ENCODE measurements at places on chromosomes 7 and 10.

DNA sequence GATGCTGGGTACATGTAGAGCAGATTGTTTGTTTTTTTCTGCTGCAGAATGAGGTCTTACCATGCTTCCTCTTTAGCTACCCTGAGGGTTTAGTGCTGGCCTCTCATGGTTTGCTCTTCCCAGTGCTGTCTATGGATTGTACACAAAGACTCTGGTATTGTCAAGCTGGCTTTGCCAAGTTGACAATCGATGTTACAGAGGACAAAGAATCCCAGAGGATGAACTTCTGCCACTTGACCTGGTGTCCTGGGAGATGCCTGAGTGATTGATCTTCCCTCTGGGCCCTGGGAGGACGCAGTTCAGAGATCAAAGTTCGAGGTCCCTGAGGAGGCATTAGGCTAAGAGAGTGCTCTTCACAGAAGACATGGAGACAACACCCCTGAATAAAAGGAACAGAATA, 865.4 kb downstream of the CCSER2 start:
- DNase-seq, result no peak

DNA sequence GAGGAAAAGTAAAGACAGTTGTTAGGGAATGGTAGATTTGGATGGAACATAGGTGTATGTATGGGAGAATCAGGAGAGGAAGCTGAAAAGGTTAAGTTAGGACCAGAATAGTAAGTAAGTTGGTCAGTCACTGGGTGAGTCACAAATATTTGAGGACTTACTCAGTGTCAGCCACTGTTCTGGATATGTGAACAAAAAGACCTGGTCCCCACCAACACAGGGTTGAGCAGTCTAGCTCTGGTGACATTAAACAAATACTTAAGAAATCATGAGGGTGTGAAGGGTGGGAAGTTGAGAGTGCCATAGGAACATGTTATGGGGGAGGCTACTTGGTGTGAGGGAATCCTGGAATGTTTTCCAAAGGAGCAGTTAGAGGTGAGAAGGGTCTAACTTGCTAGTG, 246.9 kb downstream of the PTEN start:
- DNase-seq, result no peak

DNA sequence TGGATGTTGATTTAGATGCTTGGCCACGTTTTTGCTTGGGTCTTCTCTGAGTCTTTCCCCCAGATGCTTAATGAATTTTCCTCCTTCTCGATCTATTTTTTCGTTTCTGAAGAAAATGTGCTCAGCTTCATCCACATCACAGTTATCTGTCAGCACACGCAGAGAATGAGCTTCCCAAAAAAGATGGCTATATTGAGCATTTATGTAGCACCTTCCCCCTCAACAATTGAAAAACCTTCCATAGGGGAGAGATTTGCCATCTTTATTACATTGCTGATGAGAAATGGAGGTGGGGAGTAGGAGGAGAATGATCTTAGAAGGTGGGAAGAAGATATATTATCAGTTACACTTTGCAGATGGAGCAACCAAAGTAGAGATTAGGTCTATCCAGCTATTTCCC, 228.1 kb upstream of the PHYHIPL start:
- no peak for DNase-seq

GRCh38 chr10:12980102-12980661, 21.3 kb downstream of the CCDC3 start:
- no peak for DNase-seq

GRCh38 chr7:117277576-117277975, 45.3 kb downstream of the WNT2 start:
- no peak for DNase-seq

DNA sequence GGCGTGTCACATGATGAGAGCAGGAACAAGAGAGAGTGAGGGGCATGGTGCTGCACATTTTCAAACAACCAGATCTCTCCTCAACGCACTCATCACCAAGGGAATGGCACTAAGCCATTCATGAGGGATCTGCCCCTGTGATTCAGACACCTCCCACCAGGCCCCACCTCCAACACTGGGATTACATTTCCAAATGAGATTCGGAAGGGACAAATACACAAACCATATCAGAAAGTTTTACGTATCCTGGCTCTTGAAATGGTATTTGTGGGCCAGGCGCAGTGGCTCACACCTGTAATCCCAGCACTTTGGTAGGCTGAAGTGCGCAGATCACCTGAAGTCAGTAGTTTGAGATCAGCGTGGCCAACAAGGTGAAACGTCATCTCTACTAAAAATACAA, 189.4 kb downstream of the PLXDC2 start:
- DNase-seq, result no peak

- DNase-seq, result no peak
Observed at GRCh38 chr10:130875897-130876472, 435.5 kb downstream of the TCERG1L start.

GRCh38 chr7:19249281-19249680, 104.1 kb upstream of the FERD3L start:
- no peak for DNase-seq

- DNase-seq, result no peak
Observed at GRCh38 chr7:9029681-9030530, 596.5 kb downstream of the NXPH1 start.

GRCh38 chr7:1289666-1290025, 57.0 kb downstream of the UNCX start:
- no peak for DNase-seq

GRCh38 chr7:130821864-130822263, 87.9 kb upstream of the KLF14 start:
- no peak for DNase-seq

DNA sequence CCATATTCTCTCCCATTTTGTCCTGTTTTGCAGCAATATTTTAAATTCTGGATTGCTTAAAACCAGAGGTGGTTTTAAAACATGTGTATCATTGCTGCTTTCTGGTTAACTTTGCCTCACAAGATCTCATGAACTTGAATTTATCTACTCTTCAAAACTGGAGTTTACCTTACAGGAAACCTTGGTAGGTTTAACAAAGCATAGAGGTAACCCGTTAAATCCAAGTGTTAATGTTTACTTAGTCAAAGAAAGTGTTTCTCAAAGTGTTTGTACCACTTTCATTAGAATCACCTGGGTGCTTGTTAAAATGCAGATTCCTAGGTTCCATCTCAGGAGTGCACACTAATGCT, 44.0 kb upstream of the VDAC2 start:
- DNase-seq, result no peak

DNA sequence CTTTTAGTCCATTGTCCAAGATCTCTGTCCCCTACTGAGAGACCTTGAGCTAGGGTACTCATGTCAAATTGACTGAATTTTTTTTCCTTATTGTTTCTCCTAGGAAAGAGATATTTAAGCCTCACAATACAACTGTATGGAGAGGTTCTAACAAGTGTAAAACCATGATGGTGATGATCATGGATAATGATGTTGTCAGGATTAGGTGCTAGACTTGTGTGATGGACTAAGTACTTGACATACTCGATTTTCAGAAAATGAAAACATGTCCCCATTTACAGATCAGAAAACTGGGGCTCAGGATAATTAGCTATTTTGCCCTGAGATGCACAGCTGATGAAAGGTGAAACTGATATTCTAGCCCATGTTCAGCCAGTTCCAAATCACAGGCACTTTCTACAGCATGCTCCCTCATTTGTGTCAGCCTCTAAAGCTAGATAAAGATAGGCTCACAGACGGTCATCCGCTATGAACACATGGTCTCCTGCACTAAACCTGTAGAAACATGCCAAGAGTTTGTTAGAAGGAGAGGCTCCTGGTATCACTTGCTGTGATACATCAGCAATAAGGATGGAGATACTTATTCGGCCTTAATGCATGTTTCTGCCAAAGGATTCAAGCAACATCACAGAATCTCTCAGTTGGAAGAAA, 67.6 kb downstream of the CREB3L2 start:
- DNase-seq, result no peak

DNA sequence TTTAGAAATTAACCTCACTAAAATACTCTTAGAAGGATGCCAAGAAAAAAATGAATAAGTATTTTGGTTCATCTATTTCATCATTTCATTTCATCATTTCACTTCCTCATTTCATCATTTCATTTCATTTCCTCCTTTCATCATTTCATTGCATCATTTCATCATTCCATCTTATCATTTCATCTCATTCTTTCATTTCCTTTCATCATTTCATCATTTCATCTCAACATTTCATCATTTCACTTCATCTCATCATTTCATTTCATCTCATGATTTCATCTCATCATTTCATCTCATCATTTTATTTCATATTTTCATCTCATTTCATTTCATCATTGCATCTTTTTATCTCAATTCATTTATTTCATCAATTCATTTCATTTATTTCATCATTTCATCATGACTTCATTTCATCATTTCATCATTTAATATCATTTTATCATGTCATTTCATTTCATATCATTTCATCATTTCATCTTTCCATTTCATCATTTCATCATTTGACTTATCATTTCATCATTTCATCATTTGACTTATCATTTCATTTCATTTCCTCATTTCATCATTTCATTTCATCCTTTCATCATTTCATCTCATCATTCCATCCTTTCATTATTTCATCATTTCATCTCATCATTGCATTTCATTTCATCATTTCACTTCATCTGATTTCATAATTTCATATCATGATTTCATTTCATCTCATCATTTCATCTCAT, 129.9 kb downstream of the ZNF92 start:
- no peak for DNase-seq

- no peak for DNase-seq
Observed at GRCh38 chr7:2631946-2632732, at the start of gene TTYH3. TTYH3 (plus strand) TSS chr7:2631986; CDS start chr7:2632156, 170 bp downstream.

- no peak for DNase-seq
Observed at GRCh38 chr10:60717852-60718251, 60.4 kb upstream of the CDK1 start.

DNA sequence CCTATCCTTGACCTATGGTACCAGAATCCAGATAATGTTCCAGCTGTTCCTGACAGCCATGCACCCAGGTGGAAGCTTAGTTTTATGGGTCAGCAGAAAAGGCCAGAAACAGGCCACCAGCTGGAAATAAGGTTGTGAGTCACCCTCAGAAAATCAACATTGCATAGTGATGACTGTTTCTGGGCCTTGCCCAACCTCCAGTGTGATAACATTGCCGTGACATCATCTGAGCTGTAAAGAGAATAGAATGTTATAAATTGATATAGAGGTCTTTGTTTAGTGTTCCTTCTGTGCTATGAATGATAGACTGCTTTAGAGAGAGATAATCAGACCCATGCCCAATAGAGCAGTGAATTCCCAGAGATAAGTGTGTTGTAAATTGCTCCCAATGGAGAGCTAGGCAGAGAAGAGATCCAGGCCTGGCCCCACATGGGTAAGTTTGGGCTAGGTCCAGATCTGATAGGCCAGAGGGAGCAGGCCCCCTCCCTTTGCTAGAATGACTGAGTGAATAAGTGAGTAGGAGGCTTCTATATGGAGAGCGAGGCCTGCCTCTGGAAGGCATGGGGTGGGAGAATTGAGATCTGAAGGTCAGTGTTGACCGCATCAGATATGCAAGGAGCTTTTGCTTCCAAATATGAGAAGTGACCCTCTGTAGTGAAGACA, 14.2 kb upstream of the HPS1 start:
- no peak for DNase-seq

DNA sequence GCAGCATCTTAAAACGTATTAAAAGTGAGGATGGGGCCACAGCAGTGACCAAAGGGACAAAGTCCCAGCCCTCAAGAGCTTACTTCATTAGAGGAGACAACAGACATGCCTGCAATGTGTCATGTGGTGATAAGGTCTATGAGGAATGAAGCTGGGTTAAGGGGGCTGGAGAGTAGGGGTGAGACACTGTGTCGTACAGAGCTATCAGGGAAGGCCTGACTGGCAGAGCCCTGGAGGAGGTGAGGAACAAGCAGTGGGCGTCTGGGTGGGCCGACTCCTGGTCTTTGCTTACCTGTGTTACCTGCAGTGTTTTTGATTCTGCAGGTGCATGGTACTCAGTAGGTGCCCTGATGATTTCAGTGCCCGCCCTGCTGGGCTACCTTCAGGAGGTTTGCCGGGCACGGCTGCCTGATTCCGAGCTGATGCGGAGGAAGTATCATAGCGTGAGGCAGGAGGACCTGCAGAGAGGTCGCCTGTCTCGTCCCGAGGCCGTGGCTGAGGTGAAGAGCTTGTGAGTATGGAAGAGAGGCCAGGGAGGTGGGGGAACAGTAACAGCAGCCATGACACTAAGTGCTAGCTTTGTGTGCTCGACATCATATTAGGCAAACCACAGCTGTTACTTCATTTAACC, 7.6 kb downstream of the ZFYVE27 start:
- DNase-seq, result no peak

DNA sequence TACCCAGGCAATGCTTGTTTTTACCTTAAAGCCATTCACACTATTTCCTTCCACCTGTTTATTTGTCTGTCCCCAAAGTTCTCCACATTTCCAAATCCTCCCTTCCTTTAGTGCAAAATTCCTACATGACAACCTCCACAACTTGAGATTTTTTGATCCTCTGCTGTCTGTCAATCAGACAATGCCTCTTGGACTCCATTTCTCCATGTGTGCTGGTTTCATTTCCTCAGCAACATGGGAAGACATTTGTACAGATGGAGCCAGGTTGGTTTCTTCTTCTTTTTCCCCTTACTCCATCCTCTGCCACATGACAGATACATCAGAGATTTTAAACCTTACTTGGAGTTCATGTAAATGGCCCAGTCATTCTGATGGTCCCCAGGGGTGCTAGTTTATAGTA, 19.1 kb upstream of the GIMAP2 start:
- no peak for DNase-seq

- DNase-seq, result no peak
Observed at GRCh38 chr7:50226145-50226544, 78.4 kb upstream of the IKZF1 start.

DNA sequence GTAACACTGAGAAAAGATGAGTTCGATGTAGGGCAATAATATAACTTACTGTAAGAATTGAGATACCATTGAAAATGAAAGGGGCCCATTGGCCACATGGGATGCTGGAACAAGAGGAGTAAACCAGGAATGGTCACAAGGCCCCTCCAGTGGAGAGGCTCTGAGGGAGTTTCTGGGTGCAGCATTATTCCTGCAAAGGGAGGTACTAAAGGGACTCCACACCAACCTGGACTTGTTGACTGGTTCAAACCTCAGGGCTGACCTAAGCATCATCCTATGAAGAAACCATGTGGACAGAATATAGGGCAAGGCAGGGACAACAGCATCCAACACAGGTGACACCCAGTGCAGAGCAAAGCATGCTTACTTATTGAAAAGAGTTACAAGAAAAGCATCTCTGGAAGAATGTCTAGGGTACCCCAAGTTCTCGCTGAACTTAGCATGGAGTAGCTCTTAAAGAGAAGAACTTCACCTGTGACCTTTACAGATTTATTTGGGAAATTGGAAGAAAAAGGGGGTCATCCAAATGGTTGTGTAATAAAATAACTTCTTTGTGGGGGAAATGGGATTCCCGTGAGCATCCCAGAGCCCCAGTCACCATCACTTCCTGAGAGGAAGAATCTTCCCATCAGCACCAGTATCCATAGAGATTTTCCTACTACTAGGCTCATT, 34.7 kb downstream of the PRSS2 start:
- no peak for DNase-seq

- DNase-seq, result no peak
Observed at GRCh38 chr7:101233907-101234547, 3.6 kb downstream of the CLDN15 start.

Data from stimulated activated CD8-positive, alpha-beta memory T cell treated with anti-CD3 and anti-CD28 coated beads, Interleukin-4, amount 100 ng/mL, for 1 hour (primary cell).